Transverse colon (tissue), 4 donors: ENCODE measurements at places on chromosomes 2 and 18. TPM values are rescaled to one million over a fixed set of nuclear protein-coding genes. Genes with fewer than 3 reads are reported as not detected.
A peak's percentile ranks its signal among the peaks of the same experiment; 100 is the strongest.

The IL36G gene
- total RNA-seq = not detected

The MC2R gene
- not detected for total RNA-seq

The RBM43 gene
- total RNA-seq = 4.5 TPM

GRCh38 chr2:133146893-133147292 is 421.4 kb downstream of the NCKAP5 start:
- no peak for DNase-seq

GRCh38 chr2:124318913-124319312 is 293.8 kb downstream of the CNTNAP5 start:
- DNase-seq = no peak

The ALPP gene
- not detected for total RNA-seq

- DNase-seq = no peak
These were observed 174.3 kb downstream of the PDE1A start for GRCh38 chr2:182252534-182252933.

- no peak for DNase-seq
These were observed 158.2 kb downstream of the L3MBTL4 start for GRCh38 chr18:6256521-6256920.

GRCh38 chr18:10122988-10123950 is 209.5 kb downstream of the VAPA start:
- no peak for DNase-seq

DNA sequence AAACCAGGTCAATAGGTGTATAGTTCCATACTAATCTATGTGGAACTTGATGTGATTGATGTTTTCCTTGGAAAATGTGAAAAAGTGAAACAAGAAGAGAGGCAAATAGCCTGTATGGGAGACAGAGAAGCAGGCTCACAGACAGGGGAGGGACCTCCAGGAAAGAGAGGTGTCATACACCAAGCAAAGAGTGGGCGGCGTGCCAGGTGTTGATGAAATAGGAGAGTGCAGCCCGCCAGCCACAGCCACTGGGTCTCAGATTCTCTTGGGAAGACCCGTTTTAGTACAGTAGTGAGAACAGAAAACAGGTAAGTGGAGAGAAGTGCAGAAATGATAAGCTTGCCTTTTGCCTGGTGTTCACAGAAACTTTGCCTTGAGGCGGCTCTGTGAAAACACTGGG is 301.9 kb downstream of the ZNF407 start:
- DNase-seq = no peak

DNA sequence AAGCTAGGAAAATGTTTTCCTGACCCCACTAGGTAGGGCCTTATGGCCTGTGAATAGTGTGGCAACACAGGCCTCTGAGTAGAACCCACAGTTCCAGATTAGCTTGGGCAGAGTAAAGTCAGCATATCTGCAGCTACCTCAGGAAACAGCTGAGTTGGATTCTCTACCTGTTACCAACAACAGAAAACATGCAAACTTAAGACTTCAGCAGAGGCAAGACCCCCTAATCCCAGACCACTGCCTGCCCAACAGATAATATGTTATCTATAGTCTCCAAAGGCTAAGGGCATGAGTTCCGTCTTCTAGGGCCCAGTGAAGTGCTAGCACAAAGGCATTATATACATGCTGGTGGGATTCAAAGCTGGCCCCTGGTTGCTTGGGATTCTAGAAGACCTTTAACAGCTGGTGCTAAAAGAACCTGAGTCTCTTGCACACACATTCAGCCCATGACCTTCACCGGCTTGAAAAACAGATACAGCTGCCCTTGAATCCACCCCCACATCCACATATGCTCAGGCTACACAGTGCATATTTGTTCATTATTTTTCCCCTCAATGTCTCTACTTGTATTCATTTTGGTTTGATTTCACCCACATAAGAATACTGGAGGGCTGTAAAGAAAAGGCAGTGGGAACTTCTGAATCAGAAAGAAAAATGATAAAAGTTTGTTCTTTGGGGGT is 13.5 kb upstream of the UBXN4 start:
- no peak for DNase-seq

DNA sequence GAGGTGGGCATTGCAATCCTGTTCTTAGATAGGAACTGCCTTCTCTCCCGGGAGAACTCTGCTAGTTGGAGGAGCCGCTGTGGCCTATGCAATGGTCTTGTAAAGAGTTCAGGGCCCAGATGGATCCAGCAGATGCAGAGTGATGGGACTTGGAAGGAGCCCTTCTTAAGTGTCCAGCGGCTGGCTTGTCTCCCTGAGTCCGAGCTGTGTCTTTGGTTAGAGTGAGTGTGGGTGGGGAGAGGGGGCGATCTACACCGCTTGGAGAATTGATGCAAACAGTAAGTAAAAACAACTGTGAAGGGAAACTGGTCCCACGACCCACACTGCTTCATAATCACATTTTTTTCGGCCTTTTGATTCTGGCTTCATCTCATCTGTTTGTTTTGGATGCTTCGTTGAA is 89.8 kb upstream of the CYRIA start:
- DNase-seq = no peak

DNA sequence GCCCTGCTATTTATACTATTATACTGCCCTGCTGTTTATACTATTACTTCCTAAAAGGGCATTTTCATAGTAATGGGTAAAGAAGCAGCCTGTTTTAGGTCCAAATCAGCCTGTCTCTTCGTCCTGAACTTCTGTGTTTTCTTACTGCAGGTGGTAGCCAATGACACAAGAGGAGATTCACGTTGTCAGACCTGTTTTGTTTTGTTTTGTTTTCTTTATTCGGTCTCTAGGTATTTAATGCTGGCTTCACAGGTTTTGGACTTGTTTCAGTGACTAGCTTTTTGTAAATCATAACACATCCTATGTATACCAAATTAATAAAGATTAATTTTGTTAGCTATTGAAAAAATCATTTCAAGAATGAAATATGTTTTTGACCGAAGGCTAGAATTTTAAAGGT is 116.4 kb downstream of the MAP3K20 start:
- DNase-seq = no peak

DNA sequence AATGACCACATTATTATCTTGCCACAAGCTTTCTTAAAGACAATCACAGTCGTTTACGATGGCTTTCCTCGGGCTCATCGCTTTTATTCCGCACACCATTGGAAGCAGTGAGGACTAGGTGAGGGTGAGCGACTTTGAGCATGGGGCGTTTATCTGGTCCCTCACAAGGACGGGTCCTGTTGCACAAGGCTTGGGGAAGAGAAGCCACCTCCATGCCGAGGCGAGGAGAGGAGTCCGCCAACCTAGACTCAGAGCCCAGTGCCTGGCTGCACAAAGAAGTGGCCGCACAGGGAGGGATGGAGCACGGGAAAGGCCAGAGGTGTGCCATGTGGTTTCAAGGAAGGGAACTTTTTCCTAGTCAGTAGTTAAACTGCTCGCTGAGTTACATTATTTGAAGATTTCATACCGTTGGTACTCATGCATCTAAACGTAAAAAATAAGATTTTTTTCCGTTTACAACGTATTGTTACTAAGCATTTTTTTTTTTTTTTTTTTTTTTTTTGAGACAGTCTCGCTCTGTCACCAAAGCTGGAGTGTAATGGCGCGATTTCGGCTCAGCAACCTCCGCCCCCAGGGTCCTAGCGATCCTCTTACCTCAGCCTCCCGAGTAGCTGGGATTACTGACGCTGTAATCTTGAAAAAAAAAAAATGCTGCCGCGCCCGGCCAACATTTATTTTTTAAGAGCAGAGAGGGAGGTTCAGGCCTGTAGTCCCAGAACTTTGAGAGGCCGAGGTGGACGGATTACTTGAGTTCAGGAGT is 849 bp upstream of the CYP27C1 start:
- no peak for DNase-seq

- DNase-seq = peak; percentile 55
These were observed 12.6 kb upstream of the KCMF1 start for GRCh38 chr2:84958135-84959059.

DNA sequence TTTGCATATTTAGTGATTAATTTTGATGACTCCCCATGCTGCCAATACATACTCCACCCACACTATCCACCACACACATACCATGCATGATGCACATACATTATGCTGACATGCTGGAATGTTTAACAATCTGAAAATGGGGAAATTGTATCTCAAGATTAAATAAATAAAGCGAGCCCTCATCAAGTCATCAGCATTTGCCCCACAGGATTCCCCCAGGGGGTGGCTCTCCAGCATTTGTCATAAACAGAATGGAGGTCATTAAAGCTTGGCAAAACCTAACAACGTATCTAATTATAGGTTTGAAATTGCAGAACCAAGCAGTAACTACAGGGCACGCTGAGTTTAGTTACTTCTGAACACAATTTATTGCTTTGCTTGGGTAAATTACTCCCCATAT is 141.2 kb upstream of the TACR1 start:
- no peak for DNase-seq

DNA sequence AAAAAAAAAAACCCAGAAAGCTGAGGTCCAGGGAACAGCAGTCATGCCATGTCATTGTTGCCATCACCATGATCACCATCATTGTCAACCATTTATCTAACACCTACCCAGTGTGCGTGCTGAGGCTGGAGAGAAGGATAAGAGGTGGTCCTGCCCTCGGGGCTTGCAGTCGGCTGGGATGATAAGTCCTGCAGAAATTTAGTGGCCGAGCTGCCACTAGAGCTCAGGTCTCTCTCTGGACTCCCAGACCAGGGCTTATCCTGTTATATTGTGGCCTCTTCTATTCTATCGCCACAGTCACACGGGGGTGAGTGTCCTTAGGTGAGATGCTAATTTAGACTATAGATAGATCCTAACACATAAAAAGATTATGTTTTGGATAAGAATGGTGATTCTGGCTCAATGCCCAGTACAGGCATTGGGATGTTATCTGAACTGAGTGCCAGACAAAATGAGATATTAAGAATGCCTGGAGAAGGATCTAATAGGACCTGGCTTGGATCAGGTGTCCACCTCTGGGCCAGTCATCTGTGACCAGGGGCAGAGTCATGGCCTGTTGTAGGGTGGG is 43.2 kb upstream of the YWHAQ start:
- DNase-seq = no peak

The PER2 gene
- total RNA-seq = 20.8 TPM

DNA sequence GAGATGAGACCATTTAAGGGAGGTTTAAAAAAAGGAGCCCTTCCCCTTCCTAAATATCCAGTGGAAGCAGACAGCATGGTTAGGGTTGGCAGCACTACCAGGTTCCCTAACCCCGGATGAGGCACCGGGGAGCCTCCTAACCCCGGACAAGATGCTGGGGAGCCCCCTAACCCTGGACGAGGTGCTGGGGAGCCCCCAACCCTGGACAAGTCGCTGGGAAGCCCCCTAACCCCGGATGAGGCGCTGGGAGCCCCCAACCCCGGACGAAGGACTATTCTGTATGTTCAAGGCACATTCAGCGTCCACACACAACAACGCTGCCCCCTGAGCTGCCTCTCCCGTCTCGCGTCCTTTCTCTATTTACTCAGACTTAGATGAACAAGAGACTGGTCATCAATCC is 51.9 kb downstream of the ANKMY1 start:
- no peak for DNase-seq

The PKP4 gene
- 70.3 TPM for total RNA-seq

DNA sequence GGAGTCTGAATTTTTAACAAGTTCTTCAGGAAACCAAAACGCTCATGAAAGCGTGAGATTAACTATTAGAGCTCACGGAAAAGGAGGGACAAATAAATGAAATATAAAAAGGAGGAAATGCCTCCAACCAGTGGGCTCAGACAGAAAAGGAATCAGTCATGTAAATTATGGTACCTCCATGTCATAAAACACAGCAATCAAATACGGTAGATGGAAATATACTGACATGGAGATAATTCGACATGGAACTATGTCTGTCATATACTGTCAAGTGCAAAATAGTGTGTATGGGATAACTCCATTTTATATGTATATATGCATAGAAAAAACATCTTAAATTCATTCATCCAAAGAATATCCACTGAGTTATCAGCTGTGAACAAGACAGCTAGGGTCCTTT is 25.9 kb upstream of the CTLA4 start:
- DNase-seq = no peak

The SPDYA gene
- 1.4 TPM for total RNA-seq
